ENCODE measurements at places on chromosomes 3 and 15.

GRCh38 chr3:48548126-48548525 lies 8.5 kb downstream of the PFKFB4 start:
- DNase-seq, result no peak

DNA sequence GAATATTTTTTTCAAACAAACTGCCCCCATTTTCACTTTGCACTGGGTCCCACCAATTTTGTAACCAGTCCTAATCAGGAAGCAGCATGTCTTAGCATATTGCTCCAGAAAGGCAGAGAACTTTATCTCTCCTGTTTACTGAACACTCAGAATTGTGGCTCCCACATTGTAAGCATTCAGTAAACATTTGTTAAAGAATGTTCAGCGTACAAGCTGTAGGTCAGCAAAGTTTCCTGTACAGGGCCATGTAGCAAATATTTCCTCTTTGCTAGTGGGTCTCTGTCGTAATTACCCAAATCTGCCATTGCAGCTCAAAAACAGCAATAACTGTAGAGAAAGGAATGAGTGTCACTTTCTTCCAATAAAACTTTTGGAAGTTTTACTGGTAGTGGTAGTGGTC lies 393.3 kb downstream of the GRM7 start:
- no peak for DNase-seq

DNA sequence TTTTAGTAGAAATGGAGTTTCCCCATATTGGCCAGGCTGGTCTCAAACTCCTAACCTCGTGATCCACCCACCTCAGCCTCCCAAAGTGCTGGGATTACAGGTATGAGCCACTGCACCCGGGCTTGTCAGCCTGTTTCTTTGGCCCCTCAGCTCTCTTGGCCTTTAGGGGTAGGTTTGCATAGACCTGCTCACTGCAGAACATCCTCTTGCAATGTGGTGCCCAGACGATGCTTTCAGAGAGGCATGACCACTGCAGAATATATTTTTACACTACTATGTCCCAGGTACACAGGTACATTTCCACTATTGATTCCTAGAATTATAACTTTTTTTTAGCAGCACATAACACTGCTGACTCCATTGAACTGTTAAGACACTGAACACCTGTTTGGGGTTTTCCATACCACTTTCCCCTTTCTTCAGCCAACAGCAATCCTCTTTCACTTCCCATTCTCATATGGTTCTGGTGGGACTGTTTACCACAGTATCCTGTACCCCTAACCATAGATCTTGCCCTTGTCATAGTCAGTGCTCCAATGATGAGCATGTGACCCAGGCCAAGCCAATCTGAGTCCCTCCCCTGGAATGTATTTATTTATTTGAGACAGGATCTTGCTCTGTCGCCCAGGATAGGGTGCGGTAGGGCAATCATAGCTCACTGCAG lies 21.1 kb downstream of the CCDC32 start:
- no peak for DNase-seq

DNA sequence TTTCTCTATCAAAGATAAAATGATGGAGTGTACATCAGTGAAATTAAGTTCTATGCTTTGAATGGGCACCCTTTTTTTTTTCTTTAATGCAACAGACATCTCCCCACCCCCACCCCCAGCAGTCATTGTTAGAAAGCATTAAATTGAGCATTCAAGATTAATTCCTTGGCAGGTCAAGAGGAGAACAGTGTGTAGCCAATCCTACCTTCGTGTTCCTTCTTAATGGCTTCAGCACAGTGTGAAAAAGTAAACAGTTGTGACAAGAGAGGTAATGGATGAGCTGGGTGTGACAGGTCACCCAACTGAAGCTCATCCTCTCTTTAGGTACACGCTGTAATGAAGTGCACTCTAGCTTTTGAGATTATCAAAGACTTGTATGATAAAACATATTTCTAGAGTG lies 198.5 kb upstream of the RARB start:
- DNase-seq, result no peak

DNA sequence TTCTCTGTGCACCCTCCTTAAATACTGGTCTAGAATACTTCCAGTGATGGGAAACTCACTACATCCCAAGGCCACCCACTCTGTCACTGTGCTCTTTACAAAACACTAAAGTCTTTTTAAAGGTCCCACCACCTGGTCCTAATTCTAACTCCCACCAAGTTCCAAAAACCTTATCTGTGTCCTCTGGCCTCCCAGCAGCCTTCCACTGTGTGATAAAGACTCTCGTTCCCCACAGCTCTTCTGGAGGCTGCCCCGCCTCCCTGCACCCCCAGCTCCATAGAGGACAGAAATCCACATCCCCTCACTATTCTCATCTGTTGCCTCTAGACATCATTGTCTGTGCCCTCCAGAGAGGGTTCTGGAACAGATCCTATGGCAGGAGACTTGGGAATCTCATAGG lies 276.4 kb downstream of the FAM43A start:
- DNase-seq, result no peak

GRCh38 chr3:94159062-94159828 lies 96.4 kb downstream of the NSUN3 start:
- DNase-seq, result no peak

DNA sequence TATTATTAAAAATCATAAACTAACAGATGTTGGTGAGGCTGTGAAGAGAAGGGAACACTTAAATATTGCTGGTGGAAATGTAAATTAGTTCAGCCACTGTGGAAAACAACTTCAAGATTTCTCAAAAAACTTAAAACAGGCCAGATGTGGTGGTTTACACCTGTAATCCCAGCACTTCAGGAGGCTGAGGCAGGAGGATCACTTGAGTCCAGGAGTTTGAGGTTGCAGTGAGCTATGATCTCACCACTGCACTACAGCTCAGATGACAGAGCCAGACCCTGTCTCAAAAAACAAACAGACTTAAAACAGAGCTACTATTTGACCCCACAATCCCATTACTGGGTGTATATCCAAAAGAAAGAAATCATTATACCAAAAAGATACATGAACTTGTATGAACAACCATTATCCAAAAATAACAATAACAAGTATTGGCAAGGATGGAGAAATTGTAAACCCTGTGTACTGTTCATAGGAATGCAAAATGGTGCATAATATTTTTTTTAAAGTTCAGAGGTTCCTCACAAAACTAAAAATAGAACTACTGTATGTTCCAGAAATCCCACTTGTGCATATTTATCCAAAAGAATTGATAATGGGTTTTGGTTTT lies 25.5 kb downstream of the ZNF148 start:
- no peak for DNase-seq

GRCh38 chr3:161852744-161853143 lies 356.1 kb downstream of the OTOL1 start:
- no peak for DNase-seq

DNA sequence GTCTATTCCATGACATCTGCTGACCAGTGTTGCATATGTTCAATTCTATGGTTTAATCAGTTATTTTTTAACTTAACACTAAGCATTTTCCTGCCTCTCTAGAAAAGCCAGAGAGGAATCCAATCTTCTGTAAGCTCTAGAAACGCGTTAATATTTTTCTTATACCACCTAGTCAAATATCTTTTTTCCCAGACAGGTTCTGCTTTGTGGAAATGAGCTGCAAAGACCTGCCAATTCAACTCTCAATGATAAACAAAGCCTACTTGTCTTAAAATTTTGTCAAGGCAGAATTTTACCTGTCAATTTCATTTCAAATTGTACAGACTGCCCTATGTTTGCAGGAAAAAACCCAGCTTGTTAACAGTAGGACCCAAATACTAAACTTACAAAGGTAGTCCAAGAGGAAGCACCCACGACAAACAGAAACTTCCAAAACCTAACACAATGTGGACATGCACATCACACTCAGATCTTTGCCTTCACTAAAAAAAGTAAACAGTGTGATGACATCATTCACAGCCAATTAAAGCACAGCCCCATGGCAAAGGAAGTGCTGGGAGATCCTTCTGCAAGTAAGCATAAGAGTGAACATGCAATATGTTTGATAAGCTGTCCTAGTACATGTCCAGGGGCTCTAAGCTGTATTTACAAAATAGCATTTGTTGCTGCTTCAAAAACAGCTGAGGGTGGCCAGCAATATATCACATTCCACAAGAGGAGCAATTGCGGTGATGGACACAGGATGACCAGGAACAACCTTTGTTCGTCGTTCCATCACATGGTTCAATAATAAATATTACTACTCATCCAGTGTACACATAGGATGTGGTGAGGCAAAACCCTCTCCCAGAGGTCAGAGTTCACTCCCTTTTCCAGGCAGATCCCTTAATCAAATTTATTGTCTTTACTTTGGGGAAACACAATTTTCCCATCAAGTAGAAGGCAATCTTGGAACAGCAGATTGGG lies 139.4 kb upstream of the TSC22D2 start:
- DNase-seq, result no peak

DNA sequence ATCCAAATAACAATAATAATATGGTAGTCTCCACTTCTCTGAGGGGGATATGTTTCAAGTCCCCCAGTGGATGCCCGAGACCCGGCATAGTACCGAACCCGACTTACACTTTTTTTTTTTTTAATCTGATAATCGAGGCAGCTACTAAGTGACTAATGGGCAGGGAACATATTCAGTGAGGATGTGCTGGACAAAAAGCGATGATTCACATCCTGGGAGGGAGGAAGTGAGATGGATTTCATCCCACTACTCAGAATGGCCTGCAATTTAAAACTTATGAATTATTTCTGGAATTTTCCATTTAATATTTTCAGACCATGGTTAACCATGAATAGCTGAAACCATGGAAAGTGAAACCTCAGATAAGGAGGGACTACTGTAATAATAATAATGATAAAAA lies 49.5 kb upstream of the SELENOK start:
- no peak for DNase-seq

- DNase-seq, result no peak
Measured at GRCh38 chr3:53078656-53079055, 32.8 kb upstream of the SFMBT1 start.

GRCh38 chr3:122430371-122430770 lies 14.5 kb upstream of the WDR5B start:
- no peak for DNase-seq

DNA sequence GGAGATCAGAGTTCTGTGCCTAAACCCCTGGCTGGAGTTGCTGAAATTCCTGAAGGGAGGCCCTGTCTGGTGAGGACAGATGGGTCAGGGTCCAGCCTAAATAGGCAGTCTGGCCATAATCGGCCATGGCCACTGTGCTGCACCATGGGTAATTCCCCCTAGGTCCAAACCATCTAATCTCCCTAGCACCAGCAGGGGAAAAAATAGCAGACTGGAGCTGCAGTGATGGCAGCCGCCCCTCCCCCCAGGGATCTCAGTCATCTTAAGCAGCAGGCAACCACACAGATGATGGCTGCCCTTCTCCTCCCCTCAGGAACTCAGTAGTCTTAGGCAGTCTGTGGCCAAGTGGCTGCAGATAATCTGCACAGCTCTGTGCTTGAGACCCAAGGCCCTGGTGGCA lies 68.4 kb upstream of the CD96 start:
- DNase-seq, result no peak

- no peak for DNase-seq
Measured at GRCh38 chr3:42906070-42906847, at the start of gene ZNF662. Gene ZNF662, plus strand, starts transcription at chr3:42906142. Its CDS starts 1,973 bp downstream, at chr3:42908115.

DNA sequence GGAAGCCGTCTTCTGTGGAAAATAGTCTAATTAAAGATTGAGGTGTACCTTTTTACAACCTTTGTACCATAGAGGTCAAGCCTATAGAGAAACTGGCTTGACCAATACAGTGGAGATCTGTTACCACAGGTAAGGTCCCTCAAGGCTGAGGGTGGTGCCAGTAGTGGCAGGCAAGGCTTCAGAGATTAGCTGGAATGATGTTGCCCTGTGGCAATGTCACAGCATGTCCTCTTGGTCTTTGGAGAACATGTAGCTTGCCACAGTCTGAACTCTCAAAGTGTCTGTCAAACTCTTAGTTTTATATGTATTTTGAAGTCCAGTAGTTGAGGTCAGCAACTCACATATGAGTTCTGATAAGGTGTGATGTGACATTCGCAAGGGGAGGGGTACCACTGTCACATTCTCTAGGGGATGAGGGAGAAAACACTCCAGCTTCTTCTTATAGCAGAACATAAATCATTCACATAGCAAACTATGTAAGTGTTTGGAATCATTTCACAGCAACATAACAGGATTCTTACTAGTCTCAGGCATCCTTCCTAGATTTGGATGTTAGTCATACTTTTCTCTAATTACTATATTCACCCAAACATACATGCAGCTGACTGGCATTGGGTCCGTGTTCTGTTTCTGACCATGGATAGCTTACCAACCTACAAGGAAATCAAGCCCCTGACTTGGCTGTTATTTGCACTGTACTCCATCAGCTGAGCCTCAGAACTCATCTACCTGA lies 173.6 kb downstream of the UBE2E2 start:
- no peak for DNase-seq

DNA sequence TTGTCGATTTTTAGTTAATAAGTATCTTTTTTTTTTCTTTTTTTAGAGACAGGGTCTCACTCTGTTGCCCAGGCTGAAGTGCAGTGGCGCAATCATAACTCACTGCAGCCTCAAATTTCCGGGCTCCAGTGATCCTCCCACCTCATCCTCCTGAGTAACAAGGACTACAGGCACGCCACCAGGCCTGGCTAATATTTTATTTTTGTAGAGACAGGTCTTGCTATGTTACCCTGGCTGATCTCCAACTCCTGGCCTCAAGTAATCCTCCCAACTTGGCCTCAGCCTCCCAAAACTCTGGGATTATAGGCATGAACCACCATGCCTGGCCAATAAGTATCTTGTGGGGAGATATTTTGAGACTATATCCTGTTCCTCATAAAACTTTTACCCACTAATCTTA lies 29.4 kb upstream of the ARID3B start:
- DNase-seq, result no peak

DNA sequence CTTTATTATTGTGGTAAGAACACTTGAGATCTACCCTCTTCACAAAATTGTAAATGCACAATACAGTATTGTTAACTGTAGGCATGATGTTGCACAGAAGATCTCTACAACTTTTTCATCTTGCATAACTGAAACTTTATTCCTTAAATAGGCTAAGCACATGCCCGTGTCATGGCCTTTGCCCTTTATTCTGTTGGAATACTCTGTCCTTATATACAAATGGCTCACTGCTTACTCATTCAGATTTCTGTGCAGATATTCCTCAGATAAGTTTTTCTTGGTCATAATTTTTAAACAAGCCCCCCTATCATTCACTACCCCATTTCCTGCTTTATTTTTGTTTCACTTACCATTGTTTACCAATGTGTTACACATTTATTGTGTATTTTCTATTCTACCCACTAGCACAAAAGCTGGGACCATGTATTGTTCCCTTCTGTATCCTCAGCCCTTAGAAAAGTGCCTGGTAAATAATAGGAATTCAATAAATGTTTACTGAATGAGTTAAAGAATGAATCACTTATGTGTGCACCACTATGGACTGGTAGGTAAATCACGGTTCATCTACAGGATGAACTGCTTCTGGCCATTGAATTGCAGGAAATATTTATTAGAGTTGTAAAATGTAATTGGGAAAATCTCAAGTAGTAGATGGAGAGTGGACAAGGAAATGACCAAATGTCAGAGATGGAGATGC lies 151.0 kb downstream of the CPNE4 start:
- DNase-seq, result no peak
